ENCODE measurements at places on chromosomes 4 and X.

GRCh38 chr4:153064571-153064970 is 128.4 kb downstream of the FHDC1 start:
- no peak for DNase-seq

GRCh38 chr4:23957465-23957864 is 67.6 kb upstream of the PPARGC1A start:
- DNase-seq: no peak

DNA sequence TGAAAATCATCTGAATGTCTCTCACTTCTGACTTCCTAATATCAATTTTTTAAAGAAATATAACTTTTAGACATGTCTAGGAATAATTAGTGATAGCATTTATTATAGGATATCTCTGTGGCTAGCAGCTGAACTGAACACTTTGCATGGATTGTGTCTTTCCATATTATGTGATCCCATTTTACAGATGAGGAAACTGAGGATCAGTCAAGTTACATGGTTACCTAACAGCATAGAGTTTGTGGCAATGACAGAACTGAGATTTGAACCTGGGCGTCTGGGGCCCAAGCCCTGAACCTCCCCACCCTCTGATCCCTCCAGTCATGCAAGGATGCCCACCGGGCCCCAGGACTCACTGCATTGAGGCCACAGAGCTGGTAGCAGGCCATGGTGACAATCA is 101.3 kb downstream of the SLC2A9 start:
- no peak for DNase-seq

DNA sequence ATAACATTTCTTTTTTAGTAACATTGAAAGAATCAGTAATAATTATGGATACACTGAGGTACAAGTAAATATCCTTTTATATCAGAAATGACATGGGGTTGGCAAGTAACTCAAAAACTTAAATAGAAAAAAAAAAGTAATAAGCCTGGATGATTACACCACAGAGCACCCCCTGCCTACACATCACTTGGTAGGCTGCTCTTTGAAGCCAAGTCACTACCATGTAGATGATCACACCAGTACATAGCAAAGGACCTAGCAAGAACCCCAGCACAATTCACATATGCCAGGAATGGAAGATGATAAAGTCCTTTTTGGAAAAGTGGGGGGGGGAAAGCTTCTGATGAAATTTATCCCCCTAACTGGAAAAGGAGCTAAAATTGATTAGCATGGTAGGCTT is 56.9 kb downstream of the METTL14 start:
- DNase-seq: no peak

DNA sequence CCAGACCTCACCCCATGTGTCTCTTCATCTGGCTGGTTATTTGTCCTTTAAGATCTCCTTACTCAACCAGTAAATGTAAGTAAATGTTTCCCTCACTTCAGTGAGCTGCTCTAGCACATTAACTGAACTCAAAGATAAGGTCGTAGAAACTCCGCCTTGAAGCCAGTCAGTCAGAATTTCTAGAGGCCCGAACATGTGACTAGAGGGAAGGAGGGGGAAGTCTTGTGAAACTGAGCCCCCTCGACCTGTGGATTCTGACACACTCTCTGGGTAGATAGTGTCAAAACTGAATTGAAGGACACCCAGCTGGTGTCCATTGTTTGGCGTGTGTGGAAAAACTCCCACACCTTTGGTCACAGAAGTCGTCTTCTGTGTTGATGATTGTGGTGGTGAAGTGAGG is 933.9 kb downstream of the ADGRL3 start:
- DNase-seq: no peak

GRCh38 chrX:119492463-119492862 is 24.2 kb downstream of the SLC25A5 start:
- no peak for DNase-seq

DNA sequence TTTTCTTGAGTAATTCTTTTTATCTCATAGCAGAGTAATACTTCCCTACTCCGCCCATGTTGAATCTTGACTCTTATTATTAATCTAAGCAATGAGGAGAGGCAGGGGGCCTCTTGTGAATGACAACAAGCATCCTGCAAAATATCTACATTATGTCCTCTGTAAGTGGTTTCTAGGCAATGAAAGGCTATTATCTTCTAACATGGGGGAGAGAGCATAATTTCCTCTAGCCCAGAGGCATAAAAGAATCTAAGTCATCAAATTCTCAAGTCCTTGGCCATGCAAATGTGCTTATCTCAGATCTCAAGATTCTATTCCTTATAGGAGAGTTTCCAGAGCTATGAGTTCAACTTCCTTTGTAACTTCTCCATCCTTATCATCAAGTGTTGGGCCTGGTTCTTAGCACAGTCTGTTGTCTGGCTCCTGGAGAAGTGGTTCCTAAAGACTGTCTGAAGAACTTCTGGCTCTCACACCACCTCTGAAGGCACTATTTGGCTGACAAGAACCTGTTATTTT is 423.1 kb upstream of the INTU start:
- DNase-seq: no peak

GRCh38 chr4:8439914-8440491 is 520 bp downstream of the ACOX3 start:
- DNase-seq: no peak

- DNase-seq: no peak
These were observed 8.9 kb upstream of the GSX2 start for GRCh38 chr4:54090804-54091623.

DNA sequence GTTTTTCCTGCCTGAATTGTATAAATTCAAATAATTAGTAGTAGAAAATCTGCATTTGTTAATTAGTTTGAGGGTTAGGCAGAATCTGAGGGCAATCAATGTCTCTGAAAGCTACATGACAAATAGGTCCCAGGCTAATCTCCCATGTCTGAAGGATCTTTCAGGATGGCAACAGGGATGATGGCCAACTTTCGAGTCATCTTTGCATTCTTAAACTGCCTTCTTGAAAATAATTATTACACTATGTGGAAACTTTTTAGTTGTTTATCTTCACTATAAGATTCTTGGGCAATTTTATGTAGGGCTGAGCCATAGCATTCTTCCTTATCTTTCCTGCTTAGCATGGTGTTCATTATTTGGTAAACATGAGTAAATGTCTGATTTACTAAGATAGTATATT is 490.3 kb upstream of the EPHA5 start:
- no peak for DNase-seq

- no peak for DNase-seq
These were observed 60.2 kb upstream of the RPS6KA6 start for GRCh38 chrX:84248226-84248625.

DNA sequence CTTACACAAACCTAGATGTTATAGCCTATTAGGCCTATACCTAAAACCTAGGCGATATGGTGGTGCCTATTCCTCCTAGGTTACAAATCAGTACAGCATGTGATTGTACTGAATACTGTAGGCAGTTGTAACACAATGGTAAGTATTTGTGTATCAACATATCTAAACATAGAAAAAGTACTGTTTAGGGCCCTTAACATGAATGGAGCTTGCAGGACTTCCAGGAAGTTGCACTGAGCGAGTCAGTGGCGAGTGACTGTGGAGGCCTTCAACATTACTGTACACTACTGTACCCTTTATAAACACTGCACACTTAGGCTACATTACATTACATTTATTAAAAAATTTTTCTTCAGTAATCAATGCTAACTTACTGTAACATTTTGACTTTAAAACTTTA is 37.8 kb downstream of the WWC2 start:
- DNase-seq: no peak

DNA sequence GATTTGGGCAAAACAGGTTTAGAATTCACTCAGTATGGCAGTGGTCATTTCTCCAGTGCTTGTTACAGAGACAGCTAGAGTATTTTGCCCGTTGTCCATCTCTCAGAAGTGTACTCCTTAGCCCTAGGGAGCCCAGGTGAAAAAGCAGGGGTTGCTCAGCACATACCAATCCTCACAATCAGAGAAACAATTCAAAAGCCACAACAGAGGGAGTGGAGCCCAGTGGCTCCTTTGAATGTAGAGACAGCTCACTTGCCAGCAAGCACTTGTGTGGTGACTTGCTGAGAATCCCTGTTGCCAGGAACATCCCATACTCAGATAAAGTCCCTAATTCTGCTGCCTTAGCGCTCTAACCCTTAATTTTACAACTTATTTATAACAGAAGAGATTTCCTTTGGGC is 1488.3 kb downstream of the RPA4 start:
- DNase-seq: no peak

DNA sequence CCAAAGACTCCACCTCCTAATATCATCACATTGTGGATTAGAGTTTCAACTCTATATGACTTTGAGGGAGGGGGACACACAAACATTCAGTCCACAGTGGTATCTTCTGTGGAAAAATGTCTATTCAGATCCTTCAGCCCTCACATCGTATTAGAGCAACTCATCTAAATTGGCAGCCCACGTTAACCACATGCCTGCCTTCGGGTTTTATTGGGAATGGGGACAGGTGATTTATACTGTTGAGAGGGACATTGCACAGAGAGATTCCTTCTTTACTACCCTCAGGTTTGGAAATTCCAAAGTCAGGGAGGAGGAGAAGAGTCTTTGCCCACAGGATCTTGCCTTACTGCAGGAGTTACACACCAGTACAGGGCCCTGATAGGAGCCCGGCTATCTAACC is 372.5 kb downstream of the AFF2 start:
- DNase-seq: no peak

Data from Jurkat, Clone E6-1 (cell line).